ENCODE measurements at places on chromosomes 3 and 15.
A peak's percentile ranks its signal among the peaks of the same experiment; 100 is the strongest.

DNA sequence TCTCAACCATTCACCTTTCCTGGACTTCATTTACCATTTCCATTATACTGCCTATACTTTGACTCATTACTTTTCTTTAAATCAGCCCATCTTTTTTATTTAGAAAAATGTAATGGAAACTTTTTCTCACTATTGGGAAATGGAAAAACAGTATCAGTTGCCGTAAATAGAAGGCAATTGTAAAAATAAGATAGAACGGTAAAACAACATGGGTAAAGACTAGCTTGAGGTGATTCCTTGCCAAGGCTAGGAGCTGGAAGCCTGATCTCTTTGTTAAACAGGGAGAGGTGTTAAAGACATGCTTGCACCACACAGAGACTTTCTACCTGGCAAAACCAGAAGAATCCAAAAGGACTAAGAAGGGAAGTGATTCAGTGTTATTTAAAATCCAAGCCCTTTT, 5.9 kb downstream of the FGD5 start:
- no peak for DNase-seq

GRCh38 chr3:197465996-197466549, 89.7 kb downstream of the BDH1 start:
- no peak for DNase-seq

GRCh38 chr3:8736436-8736835, 2.8 kb downstream of the CAV3 start:
- no peak for DNase-seq

DNA sequence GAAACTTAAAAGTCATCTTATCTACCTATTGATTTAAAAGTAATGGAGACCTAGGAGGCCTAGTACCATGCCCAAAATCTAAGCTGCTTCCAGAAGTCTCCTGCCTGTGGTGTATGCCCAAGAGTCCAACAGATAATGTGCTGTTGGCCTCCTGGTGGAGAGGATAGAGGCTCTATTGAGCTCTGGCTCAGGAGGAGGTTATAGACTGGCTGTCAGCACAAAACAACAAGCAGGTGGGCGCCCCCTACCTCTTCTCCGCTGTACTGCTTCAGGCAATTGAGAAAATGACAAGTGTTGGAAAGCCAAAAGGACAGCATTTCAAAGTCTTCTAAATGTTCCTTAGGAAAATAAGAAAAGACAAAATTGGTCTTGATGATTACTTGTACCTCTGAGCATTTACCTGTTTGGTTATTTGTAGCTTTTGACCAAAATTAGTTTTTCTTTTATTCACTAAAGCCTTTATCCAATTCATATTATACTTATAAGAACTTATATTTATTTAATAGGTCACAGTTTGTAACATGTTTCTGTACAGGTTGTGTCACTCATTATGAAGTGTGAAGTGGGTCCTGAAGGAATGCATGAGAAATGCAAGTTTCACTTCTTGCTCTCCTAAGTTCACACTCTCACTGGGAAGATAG, 17.2 kb upstream of the GNB5 start:
- peak; percentile 85 for DNase-seq

- no peak for DNase-seq
Measured at GRCh38 chr3:14369675-14370669, 32.4 kb upstream of the SLC6A6 start.

DNA sequence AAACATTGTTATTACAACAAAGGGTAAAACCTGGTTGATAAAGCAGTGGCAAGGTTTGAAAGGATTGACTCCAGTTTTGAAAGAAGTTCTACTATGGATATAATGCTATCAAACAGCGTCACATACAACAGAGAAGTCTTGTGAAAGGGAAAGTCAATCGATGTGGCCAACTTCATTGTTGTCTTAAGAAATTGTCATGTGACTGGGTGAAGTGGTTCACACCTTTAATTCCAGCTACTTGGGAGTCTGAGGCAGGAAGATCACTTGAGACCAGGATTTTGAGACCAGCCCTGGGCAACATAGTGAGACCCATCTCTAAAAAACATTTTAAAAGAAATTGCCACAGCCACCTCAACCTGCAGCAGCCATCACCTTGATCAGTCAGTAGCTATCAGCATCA, 6.2 kb upstream of the LXN start:
- DNase-seq, result no peak

- peak; percentile 33 for DNase-seq
Measured at GRCh38 chr3:130892759-130893375, 1.0 kb upstream of the ATP2C1 start.

- DNase-seq, result no peak
Measured at GRCh38 chr3:81497572-81498251, 263.7 kb downstream of the GBE1 start.

GRCh38 chr15:25767356-25768151, 95.6 kb downstream of the ATP10A start:
- DNase-seq, result no peak

Measured in stimulated activated CD4-positive, alpha-beta T cell treated with anti-CD3 and anti-CD28 coated beads, Interleukin-12 subunit alpha, Interleukin-12 subunit beta, amount 100 ng/mL, for 48 hours (primary cell).